ENCODE measurements at places on chromosomes 5 and 9.
A peak's percentile ranks its signal among the peaks of the same experiment; 100 is the strongest.

DNA sequence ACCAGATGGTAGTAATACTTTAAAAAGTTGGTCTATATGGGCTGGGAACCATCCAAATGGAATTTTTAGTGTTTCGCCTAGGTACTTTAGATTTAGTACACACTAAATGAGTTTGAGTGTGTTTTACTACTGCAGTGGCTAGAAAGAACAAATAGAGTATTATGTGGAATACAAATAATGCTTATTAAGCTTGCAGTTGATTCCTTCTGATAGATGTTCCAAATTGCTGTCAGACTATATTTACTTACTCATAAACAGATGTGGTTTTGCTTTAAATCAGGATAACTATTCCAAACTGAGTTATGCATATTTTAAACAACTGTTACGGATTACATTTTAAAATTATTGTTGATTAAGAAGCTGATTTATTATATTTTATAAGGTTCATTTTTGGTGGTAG lies 103.3 kb downstream of the ZSWIM6 start:
- no peak for DNase-seq

DNA sequence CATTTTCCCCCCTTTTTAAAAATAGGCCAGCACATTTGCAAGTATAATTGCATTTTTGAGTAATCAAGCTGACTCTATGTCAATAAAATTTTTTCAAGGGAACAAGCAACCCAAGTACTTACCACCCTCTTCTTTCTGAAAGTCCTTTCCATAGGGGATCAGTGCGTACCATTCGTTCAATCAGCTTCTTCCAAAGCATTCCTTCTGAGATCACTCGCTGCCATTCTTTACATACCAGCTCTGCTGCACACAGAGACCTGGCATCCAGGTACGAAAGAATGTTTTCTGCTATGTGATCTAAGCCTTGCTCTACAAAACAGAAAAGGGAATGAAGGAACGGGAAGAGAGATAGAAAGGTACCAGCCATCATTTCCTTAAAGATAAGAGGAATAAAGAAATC lies 106.6 kb downstream of the FBXW11 start:
- no peak for DNase-seq

- no peak for DNase-seq
Observed at GRCh38 chr5:59420596-59420995, 472.9 kb downstream of the PDE4D start.

DNA sequence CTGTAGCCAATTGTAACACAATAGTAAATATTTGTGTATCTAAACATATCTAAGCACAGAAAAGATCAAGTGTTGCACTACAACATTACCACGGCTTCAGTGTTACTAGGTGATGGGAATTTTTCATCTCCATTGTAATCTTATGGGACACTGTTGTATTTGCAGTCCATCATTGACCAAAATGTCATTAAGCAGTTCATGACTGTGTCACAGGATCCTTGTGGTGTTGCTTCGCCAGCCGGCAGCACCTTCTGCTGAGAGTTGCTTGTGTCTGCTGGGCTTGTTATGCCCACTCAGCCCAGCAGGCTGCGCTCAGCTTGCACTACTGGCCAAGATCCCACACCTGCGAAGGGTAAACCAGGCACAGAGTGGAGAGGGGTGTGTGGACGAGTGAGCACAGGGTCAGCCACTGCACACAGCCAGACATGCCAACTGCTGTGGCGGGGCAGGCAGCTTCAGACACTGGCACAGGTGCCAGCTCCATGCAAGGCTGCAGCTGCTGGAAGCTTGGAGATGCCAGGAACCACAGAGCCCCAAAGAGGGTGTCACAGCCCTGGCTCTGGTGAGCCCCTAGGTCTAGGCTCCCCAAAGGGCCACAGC lies 273.7 kb downstream of the CETN3 start:
- DNase-seq = peak; percentile 66

- no peak for DNase-seq
Observed at GRCh38 chr5:168833936-168834335, 254.8 kb upstream of the PANK3 start.

- no peak for DNase-seq
Observed at GRCh38 chr5:38342261-38342660, 83.9 kb downstream of the EGFLAM start.

- no peak for DNase-seq
Observed at GRCh38 chr5:53422539-53422938, 57.9 kb upstream of the FST start.

- peak; percentile 54 for DNase-seq
Observed at GRCh38 chr9:17744786-17745185, 165.9 kb downstream of the SH3GL2 start.

DNA sequence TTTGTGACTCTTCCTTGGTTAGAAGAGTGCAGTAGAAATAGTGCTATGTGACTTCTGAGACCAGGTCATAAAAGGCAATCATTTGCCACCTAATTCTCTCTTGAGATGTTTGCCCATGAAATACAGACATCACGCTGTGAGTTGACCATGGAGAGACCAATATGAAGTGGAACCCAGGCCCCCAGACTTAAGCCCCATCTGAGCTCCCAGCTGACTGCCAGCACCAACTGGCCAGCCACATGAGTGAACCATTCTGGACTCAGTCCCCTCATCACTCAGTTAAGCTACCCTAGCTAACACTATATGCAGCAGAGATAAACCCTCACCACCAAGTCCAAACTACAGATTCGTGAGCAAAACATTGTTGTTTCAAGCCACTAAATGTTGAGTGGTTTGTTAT lies 60.7 kb upstream of the NIPBL start:
- no peak for DNase-seq

- DNase-seq = no peak
Observed at GRCh38 chr9:82988488-82988887, 74.5 kb downstream of the RASEF start.

DNA sequence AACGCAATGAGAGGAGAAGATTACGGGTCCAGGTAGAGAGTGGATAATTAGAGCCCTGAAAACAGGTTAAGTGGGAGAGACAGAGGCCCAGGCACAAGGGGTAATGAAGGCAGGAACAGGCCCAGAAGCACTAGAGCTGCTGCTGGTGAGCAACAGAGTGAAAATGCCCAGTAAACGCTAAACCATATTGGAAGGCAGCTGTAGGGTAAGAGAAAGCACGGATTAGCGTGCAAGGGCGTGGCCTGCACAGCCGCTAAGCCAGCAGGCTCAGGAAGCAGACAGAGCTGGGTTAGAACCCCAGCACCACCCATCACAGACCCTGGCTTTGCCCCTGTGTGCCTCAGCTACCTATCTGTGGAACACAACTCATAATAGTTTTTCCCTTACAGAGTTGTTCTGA lies 93.2 kb downstream of the PAX5 start:
- peak; percentile 32 for DNase-seq

GRCh38 chr5:134582941-134583340 lies 49.7 kb downstream of the SAR1B start:
- DNase-seq = no peak

- no peak for DNase-seq
Observed at GRCh38 chr9:107929443-107929842, 439.9 kb upstream of the KLF4 start.

DNA sequence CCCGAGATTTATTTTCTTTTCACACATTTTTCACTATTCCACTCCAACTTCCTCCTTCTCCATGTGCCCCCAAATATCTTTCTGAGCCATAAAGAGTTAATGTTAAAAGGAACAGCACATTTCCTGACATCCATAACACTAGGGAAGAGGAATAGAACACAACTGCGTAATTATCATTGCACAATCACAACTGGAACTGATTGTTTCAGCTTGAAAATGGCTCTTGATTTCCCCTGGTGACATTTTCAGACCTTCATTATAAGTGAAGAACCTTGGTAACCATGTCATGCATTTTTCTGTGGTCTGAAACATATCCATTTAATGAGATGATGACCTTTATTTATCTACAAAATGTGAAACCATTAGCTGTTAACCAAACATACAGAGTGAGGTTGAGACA lies 82.4 kb downstream of the PCSK1 start:
- DNase-seq = no peak

DNA sequence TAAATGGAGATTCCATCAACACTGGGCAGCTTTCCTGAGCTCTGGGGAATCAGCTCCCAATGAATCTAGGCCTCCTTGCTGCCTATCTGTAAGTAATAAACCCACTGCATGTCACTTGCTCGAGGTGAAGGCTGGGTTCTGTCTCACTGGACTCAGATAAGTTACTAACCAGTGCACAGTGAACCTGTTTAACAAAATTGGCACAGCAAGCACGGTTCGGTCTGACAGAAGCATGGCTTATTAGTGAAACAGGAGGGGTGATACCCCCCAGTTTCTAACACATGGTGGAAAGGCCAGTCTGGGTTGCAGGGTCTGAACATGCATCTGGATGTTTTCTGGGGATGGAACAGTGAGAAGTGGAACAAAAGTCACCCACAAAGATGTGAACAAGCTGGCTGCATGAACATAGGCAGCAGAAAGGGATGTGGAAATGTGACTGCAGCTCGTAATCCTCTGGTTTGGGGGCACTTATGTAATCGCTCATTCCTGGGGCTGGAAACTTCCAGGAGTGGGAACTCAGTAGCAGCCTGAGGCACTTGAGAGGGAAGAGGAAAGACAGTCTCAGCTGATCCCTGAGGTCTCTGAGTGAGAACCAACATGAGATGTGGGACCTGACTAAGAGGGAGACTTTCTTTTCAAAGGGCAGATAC lies 37.7 kb downstream of the UGT3A2 start:
- no peak for DNase-seq

DNA sequence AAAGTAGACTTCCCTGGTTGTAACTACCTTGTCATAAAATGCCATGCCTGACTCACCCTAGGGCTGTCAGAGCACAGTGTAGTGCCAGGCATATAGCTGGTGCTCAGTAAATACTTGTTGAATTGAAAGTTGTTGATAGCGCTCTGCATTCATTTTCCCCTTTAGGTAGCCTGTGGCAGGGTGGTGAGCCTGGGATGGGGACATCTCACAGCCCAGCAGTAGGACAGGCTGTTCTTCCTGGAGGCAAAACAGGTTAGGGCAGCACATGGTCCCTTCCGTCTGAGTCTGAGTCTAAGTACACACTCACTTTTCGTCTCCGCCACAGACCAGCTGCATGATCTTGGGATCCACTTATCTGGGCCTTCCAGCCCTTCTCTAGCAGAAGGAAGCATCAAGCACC lies 401.9 kb downstream of the ZSWIM6 start:
- no peak for DNase-seq

DNA sequence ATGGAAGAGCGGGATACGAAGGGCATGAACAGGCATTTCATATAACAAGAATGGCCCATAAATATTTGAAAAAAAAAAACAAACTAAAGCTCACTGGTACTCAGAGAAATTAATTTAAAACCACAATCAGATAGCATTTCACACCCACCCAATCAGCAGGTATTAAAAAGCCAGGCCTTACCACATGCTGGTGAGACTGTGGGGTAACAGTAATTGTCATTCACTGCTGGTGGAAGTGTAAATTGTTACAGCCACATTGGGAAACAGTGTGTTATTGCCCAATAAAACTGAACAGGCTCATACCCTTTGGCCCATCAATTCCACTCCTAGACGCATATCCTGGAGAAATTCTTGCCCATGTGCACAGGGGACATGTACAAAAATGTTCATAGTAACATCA lies 66.0 kb downstream of the PLAC8L1 start:
- DNase-seq = no peak

Data from ecto neural progenitor cell (in vitro differentiated cells).